ENCODE measurements at places on chromosomes 3 and 15.

DNA sequence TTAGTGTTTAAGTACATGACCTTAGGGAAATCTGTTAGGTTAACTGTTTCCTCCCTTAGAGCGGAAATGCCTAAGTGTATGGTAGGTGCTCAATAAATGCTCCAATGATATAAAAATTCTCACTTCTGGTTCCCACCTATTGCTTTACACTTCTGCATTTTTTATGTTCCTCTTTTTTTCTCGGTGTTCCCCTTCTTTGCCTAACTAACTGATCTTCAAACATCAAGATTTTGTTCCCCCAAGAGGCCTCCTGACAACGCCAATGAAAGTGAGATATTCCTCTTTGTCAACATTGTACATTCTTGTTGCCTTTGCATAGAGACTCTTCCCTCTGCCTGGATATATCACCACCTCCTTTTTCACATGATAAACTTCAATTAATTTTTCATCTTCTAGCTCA, 17.4 kb downstream of the SLC35A5 start:
- no peak for DNase-seq

- DNase-seq: no peak
Observed at GRCh38 chr15:58506064-58506490, 74.3 kb downstream of the LIPC start.

DNA sequence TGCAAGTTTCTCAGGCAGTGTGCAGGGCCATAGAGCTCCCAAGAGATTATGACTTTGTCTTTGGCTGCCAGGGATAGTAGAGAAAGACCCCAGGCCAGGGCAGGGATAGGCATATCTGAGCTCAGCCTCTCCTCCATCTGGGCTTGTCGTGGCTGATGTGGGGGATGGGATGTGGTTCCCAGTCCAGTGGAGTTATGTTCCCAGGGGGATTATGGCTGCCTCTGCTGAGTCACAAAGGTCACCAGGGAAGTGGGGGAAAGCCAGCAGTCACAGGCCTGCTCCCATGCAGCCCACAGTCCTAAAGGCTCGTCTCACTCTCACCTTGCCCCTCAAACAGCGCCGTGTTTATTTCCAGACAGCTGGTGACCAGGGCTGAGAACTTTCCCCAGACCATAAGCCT, 354.9 kb downstream of the SI start:
- DNase-seq: no peak

DNA sequence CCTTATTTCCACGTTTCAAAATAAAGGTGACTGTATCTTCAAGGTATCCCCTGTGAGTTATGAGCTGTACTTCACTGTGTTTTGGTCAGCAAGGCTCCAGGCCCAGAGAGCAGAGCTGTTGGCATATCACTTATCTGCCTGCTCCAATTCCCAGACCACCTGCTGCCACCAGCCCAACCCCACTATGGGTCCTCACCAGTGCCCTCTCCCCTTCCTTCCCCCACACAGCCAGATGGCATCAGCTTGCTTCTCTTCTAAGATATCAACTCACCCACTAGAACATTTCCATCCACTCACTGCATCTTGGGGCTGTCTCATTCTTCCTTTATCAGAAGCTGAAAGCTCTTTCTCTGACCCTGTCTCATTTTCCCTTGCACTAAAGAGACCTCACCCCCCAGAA, 136.9 kb upstream of the EIF1B start:
- no peak for DNase-seq

- DNase-seq: no peak
Observed at GRCh38 chr3:187765342-187765741, 20.1 kb upstream of the BCL6 start.

GRCh38 chr3:107387555-107387954, 10.3 kb downstream of the CCDC54 start:
- DNase-seq: no peak

- DNase-seq: no peak
Observed at GRCh38 chr15:27677951-27678350, 421.2 kb downstream of the OCA2 start.

DNA sequence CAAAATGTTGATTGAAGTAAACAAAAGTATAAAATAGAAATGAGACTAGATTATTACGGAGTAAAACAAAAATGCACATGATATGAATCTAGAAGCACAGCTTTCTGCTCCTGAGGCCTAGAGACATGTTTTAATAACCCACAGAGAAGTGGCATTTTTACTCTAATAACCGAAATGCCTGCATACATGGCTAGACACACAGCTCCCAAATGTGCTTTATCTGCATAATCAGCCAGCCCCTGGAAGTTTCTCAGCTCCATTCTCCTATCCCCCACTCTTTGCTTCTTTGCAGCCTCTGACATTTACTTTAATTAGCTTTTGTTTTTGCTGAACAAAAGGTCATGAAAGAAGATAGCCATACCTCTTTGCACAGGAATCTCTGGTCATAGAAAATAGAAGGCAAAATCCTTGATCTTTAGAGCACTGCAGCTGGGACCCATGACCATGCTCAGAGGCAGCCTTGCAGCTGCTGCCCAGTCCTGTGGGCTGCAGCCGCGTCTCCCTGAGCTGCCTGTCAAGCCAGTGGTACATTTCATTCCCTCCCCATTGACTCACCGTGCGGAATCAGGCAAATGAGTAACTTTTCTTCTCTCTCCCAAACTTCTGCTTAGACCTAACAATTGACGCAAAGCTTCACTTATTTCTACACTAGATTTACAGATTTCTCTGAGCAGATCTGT, at the start of gene VEPH1:
Gene VEPH1 (minus strand): TSS at position 501 of the 680 bp plus-strand sequence. CDS start 8,067 bp downstream, outside the sequence.
- DNase-seq: no peak

GRCh38 chr3:125470671-125471070, 49.3 kb downstream of the SNX4 start:
- no peak for DNase-seq

DNA sequence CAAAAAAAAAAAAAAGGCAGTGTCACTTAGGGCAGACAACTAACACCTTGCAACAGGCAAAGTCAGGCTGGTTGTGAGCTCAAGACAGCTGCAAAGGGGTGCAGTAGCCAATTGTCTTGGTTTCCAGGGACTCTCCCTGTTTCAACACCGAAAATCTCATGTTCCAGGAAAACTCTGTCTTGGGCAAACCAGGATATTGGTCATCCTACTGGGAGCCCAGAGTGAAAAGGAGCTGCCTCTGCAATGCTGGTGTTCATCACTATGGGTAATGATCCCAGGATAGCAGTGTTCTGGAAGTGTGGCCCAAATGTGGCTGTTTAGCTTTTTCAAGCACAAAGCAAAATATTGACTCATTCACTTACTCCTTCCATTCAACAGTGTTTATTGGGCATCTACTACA, 82.6 kb downstream of the ARHGAP31 start:
- DNase-seq: no peak

- DNase-seq: no peak
Observed at GRCh38 chr3:52195823-52196331, 2.1 kb upstream of the ALAS1 start.

GRCh38 chr3:59101231-59101736, 51.5 kb upstream of the CFAP20DC start:
- no peak for DNase-seq

DNA sequence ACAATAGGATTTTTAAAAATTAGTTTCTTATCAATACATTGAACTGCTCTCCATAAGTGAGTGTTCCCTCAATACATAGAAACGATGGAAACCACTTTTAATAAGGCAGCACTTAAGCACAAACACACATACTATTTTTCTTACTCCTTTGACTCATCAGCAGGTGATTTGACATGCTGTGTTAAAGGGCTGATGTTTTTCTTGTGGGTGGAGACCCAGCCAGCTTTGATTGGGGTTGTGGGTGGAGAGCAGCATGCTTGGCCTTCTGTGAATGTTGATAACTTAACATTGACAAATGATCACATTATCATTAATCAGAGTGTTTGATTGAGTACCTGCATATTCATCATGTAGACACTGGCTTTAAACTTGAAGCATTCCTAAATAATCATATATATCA, 223.0 kb upstream of the DPH6 start:
- no peak for DNase-seq

GRCh38 chr3:128689060-128689459, 36.9 kb upstream of the RAB7A start:
- no peak for DNase-seq

DNA sequence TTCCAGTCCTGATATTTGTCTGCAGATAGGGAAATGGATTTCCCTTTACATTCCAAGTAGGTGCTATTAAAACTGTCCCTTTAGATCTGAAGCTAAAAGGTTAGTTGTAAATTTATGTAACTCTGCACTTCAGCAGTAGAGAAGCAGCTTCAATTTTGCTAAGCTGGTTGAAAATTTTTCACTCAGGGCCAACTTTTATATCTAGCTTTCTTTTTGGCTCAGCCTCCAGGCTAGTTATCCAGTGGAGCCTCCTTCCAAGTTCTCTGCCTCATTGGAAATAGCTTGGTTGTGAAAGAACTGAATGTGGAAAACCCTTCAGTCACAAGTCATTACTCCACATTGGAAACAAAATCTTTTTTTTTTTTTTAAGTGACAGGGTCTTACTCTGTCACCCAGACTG, 8.2 kb upstream of the ZNF660 start:
- DNase-seq: no peak

- DNase-seq: no peak
Observed at GRCh38 chr3:143348486-143349327, 229.1 kb downstream of the CHST2 start.

DNA sequence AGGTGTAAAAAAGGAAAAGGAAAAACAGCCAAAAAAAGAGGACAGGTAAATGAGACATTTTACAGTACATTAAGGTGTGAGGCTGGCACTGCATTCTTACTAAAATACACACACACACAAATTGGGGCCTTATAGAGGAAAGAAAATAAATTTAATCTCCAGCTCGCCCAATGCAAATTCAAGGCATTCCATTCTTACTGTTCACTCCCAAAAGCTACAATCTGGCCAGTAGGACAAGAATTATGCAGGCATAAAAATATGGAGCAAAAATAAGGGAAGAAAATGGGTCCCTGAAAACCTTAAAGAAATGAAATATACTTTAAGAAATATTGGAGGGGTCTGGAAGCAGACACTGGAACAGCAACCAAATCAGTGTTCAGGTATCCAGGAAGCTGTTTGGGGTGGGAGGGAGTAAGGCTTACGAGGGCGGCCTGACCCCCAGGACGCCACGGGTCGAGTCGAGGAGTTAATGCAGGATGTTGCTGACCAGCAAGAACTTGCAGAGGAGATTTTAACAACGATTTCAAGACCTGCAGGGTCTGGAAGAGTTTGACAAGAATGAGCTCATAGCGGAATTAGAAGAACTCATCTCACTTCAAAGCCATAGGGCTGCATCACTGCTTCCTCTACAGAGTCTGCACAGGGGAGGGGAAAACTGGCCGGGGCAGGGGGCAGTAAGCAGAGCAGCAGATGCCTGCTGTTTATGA, 245.5 kb downstream of the TBL1XR1 start:
- DNase-seq: no peak

GRCh38 chr3:106379251-106379750, 510.5 kb upstream of the CBLB start:
- no peak for DNase-seq

Data from stimulated activated CD4-positive, alpha-beta T cell treated with anti-CD3 and anti-CD28 coated beads, Interleukin-15, amount 100 ng/mL, for 1 hour (primary cell).